Pericardium fibroblast (primary cell): ENCODE measurements at places on chromosomes 7 and 10. TPM values are rescaled to one million over a fixed set of nuclear protein-coding genes. Genes with fewer than 3 reads are reported as not detected.

IPMK gene
- 4.8 and 5.4 TPM in 2 replicates for total RNA-seq

HGF gene
- 33.2 and 42.2 TPM in 2 replicates for total RNA-seq

PTPRE gene
- total RNA-seq, result 0.43 and 1.1 TPM in 2 replicates

CCL26 gene
- not detected in 2 replicates for total RNA-seq

APBB1IP gene
- total RNA-seq, result 0.51 TPM in 1 of 2 replicates, not detected in the other

MRLN gene
- total RNA-seq, result not detected in 2 replicates

SLC39A12 gene
- total RNA-seq, result not detected in 2 replicates
